ENCODE measurements at places on chromosomes 12 and 14. TPM values are rescaled to one million over a fixed set of nuclear protein-coding genes. Genes with fewer than 3 reads are reported as not detected.

DNA sequence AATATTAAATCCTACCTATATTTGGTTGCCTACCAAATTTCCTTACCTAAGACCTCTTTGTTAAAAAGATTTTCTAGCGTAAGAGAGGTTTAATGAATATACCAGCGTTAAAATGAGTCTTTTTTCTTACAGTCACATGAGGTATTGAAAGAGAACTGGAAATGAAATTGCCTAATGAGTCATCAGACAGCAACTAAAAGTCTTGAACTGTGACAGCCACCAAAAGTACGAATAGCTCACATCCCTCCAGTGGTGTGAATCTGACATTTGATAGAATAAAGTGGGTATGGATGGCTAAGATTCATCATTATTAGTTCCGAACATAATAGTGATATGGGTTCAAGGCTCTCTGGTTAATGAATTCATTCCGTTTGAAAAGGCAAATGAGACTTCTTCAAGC, 1297.3 kb downstream of the AACS start:
- no peak for DNase-seq
- H3K27ac ChIP-seq = no peak overlapping the region
- H3K4me1 ChIP-seq = no peaks in the 10 kb centered on the region

SIX4 gene
- total RNA-seq = 8.2 TPM

CD9 gene
- total RNA-seq = 297 TPM

GRCh38 chr12:6770094-6770493, 2.2 kb upstream of the LAG3 start:
- no peaks in the 10 kb centered on the region for H3K27me3 ChIP-seq
- peak overlapping the region; percentile 75 for H3K27ac ChIP-seq
- peaks cover 36% of the 10 kb centered on the region for H3K36me3 ChIP-seq
- peaks cover 29% of the 10 kb centered on the region for H3K4me1 ChIP-seq

GPR137C gene
- total RNA-seq = 0.84 TPM

DNA sequence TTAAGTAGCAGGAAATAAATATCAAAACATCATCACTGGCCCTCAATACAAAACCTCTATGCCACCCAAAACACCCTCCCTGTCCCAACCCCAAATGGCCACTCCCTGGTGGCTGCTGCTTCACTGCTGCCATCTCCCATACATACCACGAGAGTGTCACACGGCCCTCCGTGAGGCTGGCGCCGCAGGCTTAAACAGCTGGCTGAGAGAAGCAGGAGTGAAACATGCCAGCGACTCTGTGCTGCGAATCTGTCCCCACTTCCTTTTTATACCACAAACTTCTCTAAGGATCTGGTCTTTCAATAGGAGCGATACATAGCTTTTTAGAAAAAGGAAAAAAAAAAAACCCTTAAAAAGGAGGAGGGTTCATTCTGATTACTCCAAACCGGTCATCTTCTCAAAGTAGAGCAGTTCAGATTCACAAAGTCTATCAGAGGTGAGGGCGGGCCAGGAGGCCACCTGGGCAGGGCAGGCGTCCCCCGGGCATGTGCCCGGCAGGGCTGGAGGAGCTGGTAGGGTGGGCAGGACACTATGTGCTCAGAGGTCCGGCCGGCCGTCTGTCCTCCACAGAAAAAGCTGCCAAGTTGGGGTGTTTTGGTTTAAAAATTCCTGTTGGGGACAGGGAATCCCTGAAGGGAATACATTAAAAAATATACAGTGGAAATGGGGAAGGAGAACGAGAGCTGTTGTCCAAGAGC, 26.5 kb downstream of the MAX start:
- no peaks in the 10 kb centered on the region for H3K4me1 ChIP-seq
- H3K27ac ChIP-seq = no peak overlapping the region
- no peak for DNase-seq
- no peak overlapping the region for H3K4me3 ChIP-seq
- H3K36me3 ChIP-seq = no peaks in the 10 kb centered on the region

- no peak overlapping the region for H3K27ac ChIP-seq
- DNase-seq = no peak
- no peak overlapping the region for H3K4me3 ChIP-seq
- no peaks in the 10 kb centered on the region for H3K27me3 ChIP-seq
- no peaks in the 10 kb centered on the region for H3K36me3 ChIP-seq
- H3K4me1 ChIP-seq = no peaks in the 10 kb centered on the region
Measured at GRCh38 chr14:22864979-22865378, 6.6 kb upstream of the LRP10 start.

TMEM132C gene
- total RNA-seq = 14.4 TPM

DNA sequence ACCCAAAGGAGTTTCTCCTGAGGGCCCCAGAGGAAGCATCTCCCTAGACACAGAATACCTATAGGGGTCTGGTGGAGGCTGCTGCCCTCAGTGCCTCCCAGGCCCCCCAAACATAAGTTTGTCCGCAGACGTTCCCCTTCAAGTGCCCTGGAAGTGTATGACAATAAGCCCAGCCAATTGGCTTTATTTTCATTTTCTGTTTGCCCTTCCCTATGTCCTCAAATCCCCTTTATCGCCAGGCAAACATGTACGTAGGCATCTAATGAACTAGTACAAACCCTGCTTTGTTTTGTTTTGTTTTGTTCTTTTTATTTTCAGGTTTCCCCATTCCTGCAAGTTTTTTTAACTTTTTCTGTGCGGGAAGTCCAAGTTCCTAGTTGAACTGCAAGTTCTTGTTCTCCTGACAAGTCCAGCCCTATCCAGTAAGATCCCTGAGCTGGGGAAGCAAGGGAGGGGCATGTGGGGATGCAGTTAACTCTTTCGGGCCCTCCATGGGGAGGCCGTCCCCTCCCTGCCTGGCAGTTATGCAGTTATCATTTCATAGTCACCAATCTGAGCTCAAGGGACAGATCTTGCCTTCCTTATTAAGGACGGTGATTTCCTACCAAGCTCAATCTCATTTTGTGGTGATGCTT, 141.9 kb downstream of the KCNA5 start:
- H3K27me3 ChIP-seq = no peaks in the 10 kb centered on the region
- H3K36me3 ChIP-seq = no peaks in the 10 kb centered on the region
- DNase-seq = no peak
- no peaks in the 10 kb centered on the region for H3K4me1 ChIP-seq
- H3K4me3 ChIP-seq = no peak overlapping the region

DNA sequence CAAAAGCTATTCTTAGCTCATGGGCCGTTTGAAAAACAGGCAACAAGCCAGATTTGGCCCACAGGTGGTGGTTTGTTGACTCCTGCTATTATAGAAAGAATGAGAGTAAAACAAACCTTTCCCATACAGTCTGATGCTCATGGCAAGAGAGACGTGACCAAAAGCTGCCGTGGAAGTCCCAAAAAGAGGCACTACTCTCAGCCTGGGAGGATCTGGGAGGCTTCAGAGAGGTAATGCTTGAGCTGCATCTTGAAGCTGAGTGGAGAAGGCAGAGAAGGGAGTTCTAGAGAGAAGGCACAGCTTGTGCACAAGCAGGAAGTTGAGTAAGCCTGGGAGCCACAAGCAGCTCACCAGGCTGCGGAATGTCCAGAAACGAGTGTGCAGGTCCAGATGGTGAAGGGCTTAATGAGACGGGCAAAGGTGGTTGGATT, 9.6 kb downstream of the PLXNC1 start:
- no peak overlapping the region for H3K27ac ChIP-seq
- DNase-seq = no peak
- no peak overlapping the region for H3K4me3 ChIP-seq

DNA sequence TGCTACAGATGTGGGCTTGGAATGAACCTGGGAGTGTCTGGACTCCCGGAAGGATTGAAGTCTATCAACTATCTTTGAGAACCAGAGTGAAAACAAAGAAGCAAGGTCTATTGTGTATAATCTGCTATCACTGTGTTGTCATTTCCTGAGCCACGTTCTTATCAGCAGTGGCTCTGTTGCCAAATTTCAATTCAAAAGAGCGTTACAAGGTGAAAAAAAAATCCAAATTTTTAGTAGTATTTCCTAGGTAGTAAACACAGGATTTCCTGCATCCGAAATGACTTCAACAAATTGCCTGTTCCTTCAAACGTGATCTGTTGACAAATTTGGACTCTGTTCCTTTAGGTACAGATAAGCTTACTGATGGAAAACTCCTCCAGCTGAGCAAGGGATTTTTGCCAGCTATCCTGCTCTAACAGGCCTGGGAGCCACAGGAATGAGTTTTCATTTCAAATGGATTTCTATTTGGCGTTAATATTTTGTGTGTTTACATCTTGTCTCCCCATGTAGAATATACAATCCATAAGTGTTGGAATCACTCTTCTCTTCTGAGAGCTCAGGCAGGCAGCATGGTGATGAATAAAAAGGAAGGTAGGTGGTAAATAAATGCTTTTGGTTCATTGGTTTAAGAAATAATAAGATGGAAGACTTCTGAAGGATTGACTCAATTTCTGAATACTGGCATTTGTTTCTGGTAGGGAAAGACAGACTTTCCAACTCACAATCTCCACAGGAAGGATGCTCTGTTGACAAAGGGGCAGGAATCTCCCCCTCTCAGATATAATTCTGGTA, 58.5 kb downstream of the GPR135 start:
- no peak overlapping the region for H3K4me3 ChIP-seq
- no peaks in the 10 kb centered on the region for H3K36me3 ChIP-seq
- no peaks in the 10 kb centered on the region for H3K4me1 ChIP-seq
- DNase-seq = no peak

GRCh38 chr14:104599446-104599845, 5.1 kb downstream of the TMEM179 start:
- no peak for DNase-seq
- no peaks in the 10 kb centered on the region for H3K36me3 ChIP-seq
- peaks cover 52% of the 10 kb centered on the region for H3K27me3 ChIP-seq
- H3K4me1 ChIP-seq = no peaks in the 10 kb centered on the region
- H3K4me3 ChIP-seq = no peak overlapping the region
- no peak overlapping the region for H3K27ac ChIP-seq

GRCh38 chr12:109725321-109726105, 11.9 kb downstream of the FAM222A start:
- no peaks in the 10 kb centered on the region for H3K36me3 ChIP-seq
- no peak for DNase-seq
- H3K4me3 ChIP-seq = no peak overlapping the region
- peaks cover 68% of the 10 kb centered on the region for H3K4me1 ChIP-seq
- no peaks in the 10 kb centered on the region for H3K27me3 ChIP-seq

- no peak for DNase-seq
- peaks cover 70% of the 10 kb centered on the region for H3K4me1 ChIP-seq
- H3K4me3 ChIP-seq = no peak overlapping the region
- H3K27me3 ChIP-seq = no peaks in the 10 kb centered on the region
- peak overlapping the region; percentile 64 for H3K27ac ChIP-seq
Measured at GRCh38 chr12:124747426-124748161, 116.1 kb downstream of the SCARB1 start.

GRCh38 chr12:68469113-68469512, 137.0 kb upstream of the MDM1 start:
- H3K27ac ChIP-seq = no peak overlapping the region
- H3K27me3 ChIP-seq = no peaks in the 10 kb centered on the region
- H3K4me1 ChIP-seq = no peaks in the 10 kb centered on the region
- no peak overlapping the region for H3K4me3 ChIP-seq

- H3K36me3 ChIP-seq = no peaks in the 10 kb centered on the region
- DNase-seq = peak; percentile 72
- no peaks in the 10 kb centered on the region for H3K4me1 ChIP-seq
- no peaks in the 10 kb centered on the region for H3K27me3 ChIP-seq
- H3K4me3 ChIP-seq = no peak overlapping the region
Measured at GRCh38 chr14:94313991-94314655, 9.0 kb downstream of the SERPINA6 start.

GRCh38 chr14:71209888-71210287, 302.6 kb downstream of the PCNX1 start:
- no peaks in the 10 kb centered on the region for H3K36me3 ChIP-seq
- H3K27ac ChIP-seq = no peak overlapping the region
- no peaks in the 10 kb centered on the region for H3K27me3 ChIP-seq

LTB4R2 gene
- total RNA-seq = 15.5 TPM

DNA sequence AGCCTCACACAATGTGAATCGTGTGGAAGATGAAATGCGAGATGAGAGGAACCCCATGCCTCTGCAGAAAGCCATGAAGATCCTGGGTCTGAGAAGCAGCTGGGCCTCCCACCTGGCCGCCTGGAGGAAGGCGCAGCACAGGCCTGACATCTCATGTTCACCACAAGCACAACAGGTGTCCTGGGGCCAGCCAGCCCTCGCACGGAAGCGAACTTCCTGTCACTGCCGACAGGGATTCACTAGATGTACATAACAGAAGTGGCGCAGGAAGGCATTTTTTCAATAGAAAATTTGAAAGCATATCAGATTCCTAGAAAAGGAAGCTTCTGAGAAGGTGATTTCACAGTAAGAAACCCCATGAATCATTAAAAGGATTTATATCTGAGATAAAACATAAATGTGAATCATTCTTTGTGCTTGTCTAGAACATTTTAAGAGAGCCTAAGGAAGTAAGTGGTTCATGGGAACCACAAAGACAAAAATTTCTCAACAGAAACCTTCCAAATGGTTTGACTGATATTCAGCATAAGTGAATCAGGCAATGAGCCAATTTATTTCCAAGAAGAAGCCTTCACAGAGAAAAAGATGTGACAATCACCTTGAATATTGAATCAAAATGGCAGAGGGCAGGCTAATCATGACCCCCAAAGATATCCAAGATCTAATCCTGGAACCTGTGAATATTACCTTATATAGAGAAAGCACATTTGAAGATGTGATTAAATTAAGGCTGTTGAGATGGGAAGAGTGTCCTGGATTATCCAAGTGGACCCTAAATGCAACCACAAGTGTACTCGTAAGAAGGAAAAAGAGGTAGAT, 311.9 kb downstream of the DUSP6 start:
- H3K4me3 ChIP-seq = no peak overlapping the region
- no peaks in the 10 kb centered on the region for H3K4me1 ChIP-seq
- H3K27me3 ChIP-seq = no peaks in the 10 kb centered on the region
- no peak for DNase-seq
- H3K36me3 ChIP-seq = no peaks in the 10 kb centered on the region
- H3K27ac ChIP-seq = no peak overlapping the region

- H3K36me3 ChIP-seq = no peaks in the 10 kb centered on the region
- no peak overlapping the region for H3K4me3 ChIP-seq
- no peak for DNase-seq
- no peaks in the 10 kb centered on the region for H3K27me3 ChIP-seq
Measured at GRCh38 chr12:14540801-14541462, 26.8 kb downstream of the PLBD1 start.

GRCh38 chr14:58738189-58738836, 100.6 kb downstream of the DACT1 start:
- DNase-seq = no peak
- no peak overlapping the region for H3K4me3 ChIP-seq
- no peaks in the 10 kb centered on the region for H3K36me3 ChIP-seq
- no peaks in the 10 kb centered on the region for H3K27me3 ChIP-seq

TAS2R50 gene
- 2.2 TPM for total RNA-seq

FAR2 gene
- 8.4 TPM for total RNA-seq

DNA sequence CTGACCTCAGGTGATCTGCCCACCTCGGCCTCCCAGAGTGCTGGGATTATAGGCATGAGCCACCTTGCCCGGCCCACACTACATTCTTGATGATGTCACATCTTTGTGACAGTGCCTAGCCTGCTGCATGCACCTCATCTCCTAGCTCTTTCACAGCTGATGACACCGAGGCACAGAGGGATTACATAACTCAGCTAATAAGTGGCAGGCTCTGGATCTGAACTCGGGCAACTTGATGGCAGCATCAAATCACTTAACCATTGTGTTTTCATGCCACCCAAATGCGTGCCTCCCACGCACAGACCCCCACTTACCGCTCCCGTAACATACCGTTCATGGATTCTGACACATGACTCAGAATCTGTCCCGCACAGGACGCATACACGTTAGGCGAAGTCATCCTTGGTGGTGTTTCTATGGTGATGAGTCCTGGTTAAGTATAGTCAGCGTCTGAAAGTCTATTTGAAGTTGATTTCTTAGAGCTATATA, 7.4 kb downstream of the TMEM120B start:
- no peak overlapping the region for H3K4me3 ChIP-seq
- H3K27me3 ChIP-seq = no peaks in the 10 kb centered on the region
- DNase-seq = no peak
- H3K27ac ChIP-seq = no peak overlapping the region

HELB gene
- 11.1 TPM for total RNA-seq
